ENCODE measurements at places on chromosomes 11 and 22.

GRCh38 chr11:3055891-3056290 is 1.3 kb downstream of the CARS1 start:
- DNase-seq, result no peak

GRCh38 chr11:67066333-67066709 is 9.7 kb downstream of the RHOD start:
- no peak for DNase-seq

GRCh38 chr22:38989466-38989865 is 7.3 kb downstream of the APOBEC3B start:
- no peak for DNase-seq

GRCh38 chr22:49508561-49508960 is 319.1 kb downstream of the BRD1 start:
- DNase-seq, result no peak

DNA sequence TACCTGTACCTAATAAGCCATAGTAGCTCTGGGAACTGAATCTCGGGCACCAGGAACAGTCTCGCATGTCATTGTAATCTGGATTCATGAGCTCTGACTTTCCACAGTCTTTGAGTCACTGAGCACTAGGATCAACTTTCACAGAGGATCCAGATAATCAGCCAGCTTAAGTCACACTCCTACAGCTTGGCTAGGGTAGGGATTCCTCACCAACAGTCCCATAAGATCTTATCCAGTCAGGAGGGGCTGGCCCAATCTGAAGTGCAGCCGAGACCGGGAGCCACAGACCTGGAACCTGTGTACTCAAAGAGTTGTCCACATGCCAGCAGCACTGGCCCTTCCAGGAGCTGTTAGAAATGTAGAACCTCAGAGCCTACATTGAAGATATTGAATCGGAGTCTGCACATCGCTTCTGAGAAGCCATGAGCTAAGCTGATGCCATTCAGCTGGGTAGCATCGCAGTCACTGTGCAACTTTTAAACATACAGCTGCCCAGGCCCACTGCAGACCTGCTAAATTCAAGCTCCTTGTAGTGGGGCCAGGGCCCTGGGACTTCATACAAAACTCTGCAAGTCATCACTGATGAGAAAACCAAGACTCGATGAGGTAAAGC is 538.8 kb upstream of the B3GAT1 start:
- no peak for DNase-seq

- no peak for DNase-seq
These were observed 32.3 kb upstream of the JAM3 start for GRCh38 chr11:134036492-134037045.

DNA sequence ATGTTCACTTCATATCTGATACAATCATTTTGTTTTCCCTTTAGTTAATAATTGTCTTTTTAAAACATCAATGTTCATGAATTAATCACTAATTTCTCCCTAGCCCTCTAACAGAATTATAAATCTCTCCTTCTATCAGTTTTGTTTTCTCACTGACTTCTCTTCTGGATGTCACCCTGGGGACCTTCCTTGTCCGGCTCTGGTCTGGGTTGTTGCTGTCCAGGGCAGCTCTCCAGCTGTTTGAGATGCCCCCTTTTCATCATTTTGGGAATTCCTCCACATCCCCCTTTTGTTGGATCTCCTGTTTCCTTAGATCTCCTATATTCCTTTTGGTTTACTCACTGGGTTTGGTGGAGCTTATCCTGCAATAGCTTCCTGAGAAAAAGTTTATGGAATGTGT is 35.6 kb upstream of the PSMA1 start:
- DNase-seq, result no peak

- no peak for DNase-seq
These were observed 29.1 kb downstream of the PPFIA1 start for GRCh38 chr11:70299636-70300035.

DNA sequence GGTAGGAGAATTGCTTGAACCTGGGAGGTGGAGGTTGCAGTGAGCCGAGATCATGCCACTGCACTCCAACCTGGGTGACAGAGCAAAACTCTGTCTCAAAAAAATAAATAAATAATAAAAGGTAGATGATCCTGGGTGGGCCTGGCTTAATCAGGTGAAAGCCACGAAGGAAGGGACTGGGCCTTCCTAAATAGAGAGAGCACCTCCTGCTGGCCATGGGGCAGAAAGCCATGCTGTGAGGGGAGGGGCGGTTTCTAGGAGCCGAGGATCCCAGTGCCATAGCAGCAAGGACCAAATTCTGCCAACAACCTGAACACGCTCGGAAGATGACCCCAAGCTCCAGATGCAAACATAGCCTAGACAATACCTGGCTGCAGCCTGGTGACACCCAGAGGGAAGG is 24.5 kb upstream of the DGKZ start:
- DNase-seq, result no peak

DNA sequence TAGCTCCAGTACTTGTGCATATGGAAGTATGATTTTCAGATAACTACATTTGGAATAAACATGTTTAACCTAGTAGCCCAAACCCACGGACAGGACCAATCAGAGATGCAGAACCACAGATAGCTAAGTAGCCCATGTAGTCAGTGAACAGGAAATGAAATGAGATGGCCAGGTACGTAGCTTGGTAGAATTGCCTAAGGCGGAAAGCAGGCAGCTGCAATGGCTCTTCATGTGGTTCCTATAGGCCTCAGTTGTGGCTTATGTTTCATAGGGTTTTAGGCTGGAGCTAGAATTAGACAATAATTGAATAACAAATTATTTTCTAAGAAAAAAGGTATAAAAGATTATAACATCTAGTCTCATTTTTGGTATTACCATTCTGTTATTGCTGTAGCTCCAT is 86.4 kb upstream of the B3GNT6 start:
- DNase-seq, result no peak

DNA sequence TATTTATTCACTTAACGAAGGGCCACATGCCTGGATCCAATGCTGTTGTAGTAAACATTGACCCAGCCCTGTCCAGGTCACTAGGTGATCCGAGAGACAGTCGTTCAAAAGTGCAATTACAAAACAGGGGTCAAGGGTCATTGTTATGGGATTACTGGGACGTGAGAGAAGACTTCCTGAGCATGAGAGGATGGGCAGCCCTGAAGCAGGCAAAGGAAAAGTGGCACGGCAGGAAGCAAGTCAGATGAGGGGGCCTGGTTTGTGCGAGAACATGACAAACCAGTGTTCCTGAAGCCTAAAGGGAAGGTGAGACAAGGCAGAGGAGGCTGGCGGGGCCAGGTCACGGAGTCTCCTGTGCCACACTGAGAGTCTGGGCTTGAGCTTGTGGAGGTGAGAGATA is 15.8 kb upstream of the MMP20 start:
- DNase-seq, result no peak

- no peak for DNase-seq
These were observed 21.5 kb downstream of the PLEKHB1 start for GRCh38 chr11:73667891-73668290.

DNA sequence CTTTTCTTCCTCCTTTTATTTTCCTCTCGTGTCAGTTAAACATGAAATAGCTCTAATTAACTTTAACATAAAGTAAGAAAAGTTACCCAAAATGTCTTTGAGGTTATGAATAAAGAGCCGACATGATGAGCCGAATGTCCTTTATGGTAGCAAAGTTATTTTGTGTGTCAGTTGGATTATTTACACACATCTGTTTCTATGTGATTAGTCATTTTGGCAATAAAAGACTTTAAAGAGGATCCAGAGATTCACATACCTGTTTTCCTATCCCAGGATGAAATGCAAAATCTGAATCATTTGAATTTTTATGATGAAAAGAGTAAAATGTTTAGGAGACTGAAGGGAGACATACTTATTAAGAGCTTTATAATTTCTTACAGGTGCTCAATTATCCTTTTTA is 34.0 kb upstream of the TECTA start:
- DNase-seq, result no peak

DNA sequence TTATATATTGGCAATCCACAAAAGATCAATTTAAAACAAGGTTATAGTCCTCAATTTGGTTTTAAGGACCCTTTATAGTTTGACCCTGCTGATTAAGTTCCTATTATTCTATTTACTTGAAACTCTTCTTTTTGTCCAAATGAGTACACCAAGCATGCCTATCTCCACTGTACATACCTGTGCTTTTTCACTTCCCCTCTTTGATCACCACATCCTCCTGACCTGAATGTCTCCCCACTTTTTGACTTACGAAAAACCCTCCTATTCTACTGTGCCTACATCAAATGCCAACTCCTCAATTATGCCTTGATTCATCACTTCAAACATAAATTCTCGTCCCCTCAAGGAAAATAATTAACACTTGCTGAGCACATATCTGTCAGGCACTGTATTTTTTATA is 113.5 kb downstream of the SOX6 start:
- no peak for DNase-seq

- no peak for DNase-seq
These were observed 1130.4 kb downstream of the LRRC4C start for GRCh38 chr11:40328890-40329614.

- DNase-seq, result no peak
These were observed 24.5 kb upstream of the BLID start for GRCh38 chr11:122140500-122140899.

- no peak for DNase-seq
These were observed 20.8 kb upstream of the CLNS1A start for GRCh38 chr11:77658213-77659013.

DNA sequence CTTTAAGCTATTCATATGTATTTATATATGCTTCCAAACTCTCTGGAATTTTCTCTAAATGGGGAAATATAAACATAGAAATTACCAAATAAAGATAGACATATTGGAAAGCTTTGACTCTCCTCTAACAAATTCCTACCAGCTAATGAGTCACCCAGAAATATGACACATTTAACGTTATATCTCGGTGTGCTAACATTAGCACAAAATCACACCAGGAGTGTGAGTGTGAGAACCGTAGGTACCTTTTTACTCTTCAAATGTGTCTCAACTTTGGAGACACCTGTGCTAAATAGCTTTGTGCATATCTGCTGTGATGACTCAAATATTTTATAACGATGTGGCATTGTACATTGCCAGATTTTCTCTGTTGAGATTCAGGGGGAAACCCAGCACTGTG is 714.4 kb downstream of the METTL15 start:
- no peak for DNase-seq

GRCh38 chr11:12159351-12160099 is 49.1 kb downstream of the MICAL2 start:
- no peak for DNase-seq

- no peak for DNase-seq
These were observed 67.1 kb downstream of the GGTLC2 start for GRCh38 chr22:22711532-22711913.

DNA sequence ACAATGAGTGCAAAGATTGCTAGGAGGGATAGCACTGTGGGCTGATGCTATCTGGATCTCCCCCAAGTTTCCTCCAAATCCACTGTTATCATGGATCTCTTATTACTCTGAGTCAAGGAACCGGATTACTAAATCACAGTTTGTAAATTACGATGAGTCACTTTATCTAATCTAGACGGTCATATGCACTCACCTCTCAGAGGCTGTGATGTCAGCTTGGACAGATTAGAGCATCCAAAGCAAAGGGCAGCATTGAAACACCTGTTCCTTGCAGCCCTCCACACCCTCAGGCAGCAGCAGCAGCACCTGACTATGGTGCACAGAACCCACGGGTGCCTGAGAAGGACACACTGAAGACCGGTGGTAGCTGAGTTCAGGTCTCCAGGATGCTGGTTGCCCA is 14.0 kb upstream of the POU2AF1 start:
- DNase-seq, result no peak

GRCh38 chr22:37355174-37355573 is 72.1 kb downstream of the ELFN2 start:
- no peak for DNase-seq

DNA sequence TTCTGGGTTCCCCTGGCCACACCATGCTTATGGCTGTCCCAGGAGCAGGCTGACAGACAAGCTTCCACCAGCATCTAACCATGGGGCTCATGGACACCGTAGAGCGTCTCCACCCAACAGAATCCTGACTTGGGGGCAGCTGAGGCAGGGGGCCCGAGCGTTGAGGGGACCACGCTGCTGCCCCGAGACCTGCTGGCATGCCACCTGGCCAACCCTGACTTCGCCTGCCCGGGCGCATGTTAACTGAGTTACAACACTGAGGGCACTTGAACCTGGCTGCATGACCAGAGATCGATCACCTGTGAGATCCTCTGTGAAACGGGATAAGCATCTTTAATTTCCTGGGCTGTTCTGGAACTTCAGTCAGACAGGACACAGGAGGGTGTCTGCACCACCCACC is 13.7 kb downstream of the PPM1F start:
- no peak for DNase-seq

- no peak for DNase-seq
These were observed 976 bp downstream of the DEPDC7 start for GRCh38 chr11:33016654-33017053.

DNA sequence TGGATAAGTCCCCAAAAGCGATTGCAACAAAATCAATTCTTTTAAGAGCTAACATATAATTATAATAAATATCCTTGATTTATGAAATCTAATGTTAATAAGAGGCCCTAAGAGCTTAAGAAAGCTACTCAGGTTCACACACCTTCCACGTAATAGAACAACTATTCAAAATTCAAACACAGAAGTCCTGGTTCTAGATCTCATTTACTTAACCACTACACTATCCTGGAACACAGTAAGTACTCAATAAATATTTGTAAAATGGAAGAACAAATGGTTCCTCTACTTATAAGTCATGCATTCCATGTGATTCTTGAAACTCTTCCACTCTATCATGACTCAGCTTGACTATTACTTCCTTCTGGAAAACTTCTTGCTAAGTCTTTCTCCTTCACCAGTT is 268.2 kb downstream of the FAM181B start:
- no peak for DNase-seq

- no peak for DNase-seq
These were observed 201.3 kb upstream of the BLID start for GRCh38 chr11:122317305-122317704.

Measured in right renal cortex interstitium (tissue), 3 donors.